ENCODE measurements at places on chromosomes 1 and 21.

DNA sequence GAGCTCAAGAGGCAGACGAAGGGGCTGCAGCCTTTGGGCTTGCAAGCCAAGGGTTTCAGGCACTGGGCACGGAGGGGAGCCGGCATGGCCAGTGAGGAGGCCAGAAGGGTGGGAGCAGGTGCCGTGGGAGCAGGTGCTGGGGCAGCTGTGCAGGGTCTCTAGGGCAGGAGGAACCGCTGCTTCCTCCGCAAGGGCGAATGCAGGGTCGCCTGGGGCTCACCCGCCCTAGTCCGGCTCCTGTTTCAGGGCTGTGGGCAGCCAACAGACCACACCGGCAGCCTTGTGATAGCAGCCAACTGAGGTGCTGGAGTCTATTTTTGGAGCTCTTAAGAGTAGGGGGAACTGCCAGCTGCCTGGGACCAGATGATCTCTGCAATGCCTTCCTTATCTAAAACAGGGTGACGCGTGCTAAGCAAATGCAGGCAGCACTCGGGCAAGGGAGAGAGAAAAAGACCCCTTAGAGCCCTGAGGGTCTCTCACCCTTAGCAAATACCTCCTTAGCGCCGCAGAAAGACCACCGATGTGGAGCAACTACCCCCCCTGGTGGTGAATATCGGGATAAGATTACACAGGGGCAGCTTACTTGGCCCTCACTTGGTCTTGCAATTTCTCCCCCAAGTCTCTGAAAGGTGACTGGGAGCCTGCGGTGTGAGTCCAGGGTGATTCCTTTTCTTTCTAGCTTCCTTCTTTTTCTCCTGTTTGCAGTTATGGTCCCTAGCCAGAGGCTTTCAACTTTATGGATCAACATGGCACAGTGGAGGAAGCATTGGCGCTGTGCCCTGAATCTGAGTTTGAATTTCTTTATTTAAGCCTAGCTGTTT lies 20.7 kb upstream of the MAPKAPK2 start:
- no peak for DNase-seq

DNA sequence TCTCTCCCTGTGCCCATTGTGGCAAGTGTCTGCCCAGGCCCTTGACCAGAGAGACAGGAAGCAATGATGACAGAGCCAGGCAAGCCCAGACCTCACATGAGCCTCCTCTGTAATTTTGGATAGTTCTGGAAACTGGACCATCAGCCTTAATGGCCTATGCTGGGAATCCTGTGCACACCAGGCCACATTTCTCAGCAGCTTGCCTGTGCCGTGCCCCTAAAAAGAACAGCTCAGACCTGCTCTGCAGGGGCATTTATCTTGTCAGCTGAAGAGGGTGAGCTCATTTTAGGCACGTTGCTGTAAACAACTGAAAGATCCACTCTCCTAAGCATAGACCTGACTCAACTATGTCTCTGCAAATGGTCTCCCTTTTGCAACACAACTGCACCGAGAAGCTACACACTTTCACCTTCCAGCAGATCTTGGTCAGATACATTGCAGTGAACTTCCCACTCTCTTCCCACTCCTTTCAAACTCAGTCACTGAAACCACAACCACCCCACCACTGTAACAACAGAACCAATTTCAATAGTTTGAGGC lies 53.5 kb upstream of the BACH1 start:
- no peak for DNase-seq

GRCh38 chr21:36129219-36129618 lies 5.7 kb upstream of the CBR3 start:
- DNase-seq: peak; percentile 19

GRCh38 chr1:27934818-27935549 lies at the start of gene SMPDL3B:
SMPDL3B (plus strand) TSS chr1:27935000; CDS start chr1:27935184, 184 bp downstream.
- no peak for DNase-seq

- DNase-seq: no peak
Observed at GRCh38 chr1:8091691-8092090, 65.6 kb upstream of the ERRFI1 start.
